Tongue (tissue), 3 donors: ENCODE measurements at places on chromosomes 1 and 21. TPM values are rescaled to one million over a fixed set of nuclear protein-coding genes. Genes with fewer than 3 reads are reported as not detected.
A peak's percentile ranks its signal among the peaks of the same experiment; 100 is the strongest.

- DNase-seq: peak; percentile 40
Observed at GRCh38 chr1:226676381-226676780, 62.7 kb downstream of the ITPKB start.

The ADORA1 gene
- total RNA-seq: 1.8 TPM

DNA sequence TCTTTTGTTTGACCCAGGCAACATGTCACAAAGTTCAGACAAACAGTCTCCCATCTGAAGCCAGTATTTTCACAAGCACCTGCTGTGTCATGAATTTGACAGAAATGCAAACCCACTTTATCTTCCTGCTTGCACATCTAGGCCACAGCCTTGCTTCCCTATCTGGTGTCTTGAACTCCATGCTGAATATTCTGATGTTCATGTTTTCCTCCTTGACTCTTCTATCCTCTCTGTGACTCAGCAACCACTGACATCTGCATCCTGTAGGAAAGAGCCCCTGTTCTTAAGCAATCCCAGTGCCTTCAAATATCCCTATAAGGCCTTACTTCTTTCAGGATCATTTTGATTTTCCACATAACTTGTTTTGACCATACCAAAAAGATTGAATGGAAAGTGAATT is 6.5 kb downstream of the CD55 start:
- no peak for DNase-seq

The NBPF9 gene
- total RNA-seq: 14.6 TPM

The AQP10 gene
- not detected for total RNA-seq

The PADI2 gene
- 291 TPM for total RNA-seq

DNA sequence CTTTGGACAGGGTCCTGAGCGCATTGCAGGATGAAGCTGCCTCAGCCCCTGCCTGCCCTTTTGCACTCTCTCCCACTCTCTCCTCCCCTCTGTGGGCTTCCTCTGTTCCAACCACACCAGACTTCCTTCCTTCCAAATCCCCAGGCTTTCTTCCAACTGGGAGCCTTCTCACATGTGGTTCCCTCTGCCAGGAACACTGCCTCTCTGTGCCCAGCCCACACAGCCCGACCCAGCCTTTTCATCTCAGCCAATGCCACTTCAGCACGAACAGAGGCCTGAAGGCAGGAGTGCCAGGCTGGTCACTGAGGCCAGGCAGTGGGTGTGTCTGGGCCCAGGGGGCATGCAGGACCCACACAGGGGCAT is 5.9 kb downstream of the SELENON start:
- peak; percentile 63 for DNase-seq

DNA sequence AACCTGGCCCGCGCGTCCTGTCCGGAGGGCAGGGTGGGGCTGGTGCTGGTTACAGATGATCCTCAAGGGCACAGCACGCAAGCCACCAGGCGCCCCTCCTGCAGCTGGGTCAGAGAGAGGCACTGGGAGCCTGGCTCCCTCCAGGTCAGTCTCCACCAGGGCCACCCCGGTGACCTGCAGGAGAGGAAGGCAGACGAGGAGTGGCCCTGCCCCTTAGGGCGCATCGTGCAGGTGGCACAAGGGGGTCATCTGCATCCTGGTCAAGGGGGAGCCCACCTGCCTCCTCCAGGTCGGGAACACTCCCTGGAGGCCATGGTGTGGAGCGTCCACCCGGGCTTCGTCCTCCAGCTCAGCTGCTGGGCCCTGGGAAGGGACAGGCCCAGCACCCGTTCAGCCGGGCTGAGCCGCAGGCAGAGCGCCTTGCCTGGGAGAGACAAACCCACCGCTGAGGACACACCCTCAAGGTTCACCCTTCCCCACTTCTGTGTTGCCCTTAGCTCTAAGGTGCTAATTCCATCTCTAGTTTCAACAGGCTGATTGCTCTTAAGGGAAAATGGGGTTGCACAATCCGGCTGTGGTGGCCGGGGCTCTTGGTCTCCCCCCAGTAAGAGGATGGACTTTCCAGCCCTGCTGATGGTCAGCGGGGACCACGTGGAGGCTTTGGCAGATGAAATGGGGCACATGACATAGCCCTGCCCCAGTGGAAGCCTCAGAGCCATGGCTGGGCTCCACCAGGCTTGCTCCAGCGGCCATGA is 63.2 kb downstream of the SIK1 start:
- no peak for DNase-seq

The MTARC1 gene
- total RNA-seq: 5.1 TPM

- no peak for DNase-seq
Observed at GRCh38 chr1:46643368-46643775, 24.8 kb downstream of the ATPAF1 start.

DNA sequence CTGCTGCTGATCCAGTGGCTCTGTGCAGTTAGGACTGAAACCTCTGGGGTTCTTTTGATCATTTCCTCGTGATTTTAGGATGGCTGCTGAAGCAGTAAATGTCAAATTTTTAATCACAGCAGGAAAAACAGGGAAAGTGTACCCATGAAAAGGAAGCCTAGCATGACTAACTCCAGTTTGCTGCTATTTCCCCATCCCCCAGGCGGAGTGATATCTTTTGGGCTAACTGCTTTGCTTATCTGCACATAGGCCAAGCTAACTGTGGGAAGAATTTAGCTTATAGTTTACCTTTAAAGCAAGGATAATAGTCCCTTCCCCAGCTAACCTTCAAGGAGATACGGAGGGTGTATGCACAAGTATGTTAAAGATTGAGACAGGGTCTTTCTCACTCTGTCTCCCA is 149.8 kb upstream of the TNR start:
- no peak for DNase-seq

DNA sequence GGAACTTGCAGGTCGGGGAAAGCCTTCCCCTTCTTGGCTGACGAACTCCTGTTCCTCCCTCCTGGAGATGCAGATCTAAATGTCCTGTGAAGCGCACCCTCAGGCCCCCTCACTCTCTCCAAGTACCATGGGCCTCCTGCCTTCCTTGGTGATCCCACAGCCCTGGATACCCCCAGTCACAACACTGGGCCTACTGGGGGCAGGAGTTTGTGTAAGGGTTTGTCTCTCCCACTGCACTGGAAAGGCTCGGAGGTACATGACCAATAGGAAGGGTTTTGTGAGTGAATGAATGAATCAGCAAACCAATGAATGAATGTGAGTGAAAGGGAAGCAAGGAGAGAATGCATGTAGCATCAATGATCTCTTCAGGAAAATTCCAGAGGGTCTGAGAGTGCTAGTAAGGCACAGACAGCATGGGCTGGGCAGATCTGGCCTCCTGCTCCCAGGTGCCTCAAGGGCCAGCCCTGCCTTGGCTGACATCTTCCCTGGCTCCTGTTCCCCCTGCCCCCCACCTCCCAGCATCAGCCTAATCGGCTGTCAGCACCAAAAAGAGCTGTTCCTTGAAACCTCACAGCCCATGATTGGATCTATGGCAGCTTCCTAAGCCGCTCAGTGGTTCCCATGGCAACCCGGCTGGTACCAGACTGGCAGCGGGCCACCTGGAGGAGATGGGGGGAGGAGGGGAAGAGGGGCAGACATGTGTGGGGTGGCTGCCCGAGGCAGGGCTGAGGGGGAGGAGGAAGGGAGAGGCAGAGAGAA is 95.8 kb downstream of the VWA5B1 start:
- no peak for DNase-seq

The EDN2 gene
- 5.1 TPM for total RNA-seq

- DNase-seq: no peak
Observed at GRCh38 chr1:220484135-220484534, 43.8 kb upstream of the MARK1 start.

The HSD11B1 gene
- 1.1 TPM for total RNA-seq

DNA sequence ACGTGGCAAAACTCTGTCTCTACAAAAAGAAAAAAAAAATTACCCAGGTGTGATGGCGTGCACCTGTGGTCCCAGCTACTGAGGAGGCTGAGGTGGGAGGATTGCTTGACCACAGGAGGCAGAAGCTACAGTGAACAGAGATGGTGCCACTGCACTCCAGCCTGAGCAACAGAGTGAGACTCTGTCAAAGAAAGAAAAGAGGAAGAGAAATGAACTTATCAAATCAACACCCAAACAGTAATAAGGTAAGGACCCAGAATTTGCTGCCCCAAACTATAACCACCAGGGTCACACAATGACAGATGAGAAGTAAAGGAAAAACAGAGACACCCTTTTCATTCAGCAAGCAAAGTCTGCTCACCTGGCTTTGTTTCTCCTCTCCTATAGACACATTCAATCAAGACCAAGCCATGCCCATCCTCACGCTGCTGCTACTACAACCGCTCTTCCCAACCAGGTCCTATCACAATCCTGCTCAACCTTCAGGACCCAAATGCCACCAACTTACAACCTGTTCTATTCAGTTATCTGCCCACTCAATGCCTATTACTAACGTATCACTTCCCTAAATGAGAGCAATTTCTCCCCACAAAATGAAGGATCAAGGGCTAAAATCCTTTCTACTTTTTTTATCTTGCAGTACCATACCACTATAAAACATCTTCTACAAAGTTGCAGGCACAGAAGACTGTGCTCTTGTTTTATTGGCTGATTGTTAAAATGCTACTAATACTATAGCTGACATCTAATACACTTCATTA is 183.5 kb downstream of the RERE start:
- DNase-seq: no peak

DNA sequence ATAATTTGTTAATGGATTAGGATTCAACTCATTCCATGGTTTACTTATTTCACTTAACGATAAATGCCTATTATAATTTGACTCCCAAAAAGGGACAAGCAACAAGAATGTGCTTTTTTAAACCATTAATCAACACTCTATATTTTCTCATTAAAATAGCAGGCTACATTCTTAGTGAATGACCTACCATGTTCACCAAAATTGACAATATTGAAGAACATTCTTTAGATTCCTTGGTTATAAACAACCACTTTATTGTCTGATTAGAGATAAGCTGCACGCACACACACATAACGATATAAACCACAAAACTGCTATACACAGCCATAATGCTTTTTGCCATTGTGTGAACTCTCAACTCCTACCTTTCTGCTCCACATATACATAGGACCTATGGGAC is 75.4 kb upstream of the LRRC7 start:
- DNase-seq: no peak

- DNase-seq: no peak
Observed at GRCh38 chr1:67753776-67754525, 69.0 kb downstream of the GADD45A start.

DNA sequence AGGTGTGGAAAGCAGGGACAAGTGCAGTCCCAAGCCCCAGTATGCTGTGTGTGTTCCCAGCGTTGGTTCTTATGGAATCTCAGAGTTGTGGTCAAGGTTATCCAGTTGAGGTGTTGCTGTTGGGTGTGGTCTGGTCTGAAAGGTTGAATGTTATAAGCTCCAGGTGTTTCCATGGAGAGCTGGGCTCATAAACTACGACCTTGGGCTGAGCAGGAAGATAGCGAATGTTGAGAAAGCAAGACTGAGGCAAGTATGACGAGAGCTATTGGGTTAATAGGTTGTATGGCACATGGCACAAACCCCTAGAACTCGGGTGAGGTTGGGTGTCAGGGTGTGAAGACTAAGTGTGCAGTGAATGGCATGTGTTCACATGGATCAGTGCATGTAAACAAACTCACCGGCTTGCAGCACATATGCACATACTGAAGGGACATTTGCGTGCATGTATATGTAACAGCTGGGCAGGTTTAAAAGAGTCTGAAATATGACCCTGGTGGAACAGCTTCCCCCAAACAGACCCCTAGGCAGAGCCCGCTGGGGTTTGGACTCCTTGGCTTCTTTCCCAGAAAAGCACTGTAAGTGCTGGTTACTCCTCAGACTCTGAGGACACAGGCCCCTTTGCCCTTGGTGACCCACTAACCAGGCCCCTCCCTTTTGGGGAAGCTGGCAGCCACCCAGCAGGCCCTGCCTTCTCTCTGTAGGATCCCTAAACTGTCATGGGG is 117.5 kb downstream of the NAV1 start:
- peak; percentile 94 for DNase-seq

DNA sequence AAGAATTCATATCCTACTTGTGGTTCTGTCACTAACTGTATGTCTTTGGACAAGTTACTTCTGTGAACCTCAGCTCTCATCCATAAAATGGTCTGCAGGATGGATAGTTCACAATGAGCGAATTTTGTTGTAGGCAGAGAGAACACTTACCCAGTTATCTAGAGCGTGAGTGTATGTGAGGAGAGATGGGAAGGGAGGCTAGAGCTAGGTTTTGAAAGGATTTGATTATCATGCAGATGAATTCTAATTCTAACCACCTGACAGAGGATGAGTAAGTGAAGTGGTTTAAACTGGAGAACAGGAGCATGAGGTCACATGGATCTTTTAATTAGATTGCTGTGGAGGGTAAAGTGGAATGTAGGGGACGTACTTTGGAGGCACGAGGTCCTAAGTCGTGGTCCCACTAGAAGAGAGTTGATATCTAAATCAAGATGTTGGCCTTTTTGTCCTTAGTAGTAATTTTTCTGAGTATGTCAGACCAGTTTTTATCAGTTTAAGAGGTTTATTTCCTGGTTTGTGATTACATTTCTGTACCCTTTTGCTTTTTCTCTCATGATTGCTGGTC is 5.0 kb downstream of the SUCO start:
- DNase-seq: no peak

The TNFSF4 gene
- total RNA-seq: 1.9 TPM

DNA sequence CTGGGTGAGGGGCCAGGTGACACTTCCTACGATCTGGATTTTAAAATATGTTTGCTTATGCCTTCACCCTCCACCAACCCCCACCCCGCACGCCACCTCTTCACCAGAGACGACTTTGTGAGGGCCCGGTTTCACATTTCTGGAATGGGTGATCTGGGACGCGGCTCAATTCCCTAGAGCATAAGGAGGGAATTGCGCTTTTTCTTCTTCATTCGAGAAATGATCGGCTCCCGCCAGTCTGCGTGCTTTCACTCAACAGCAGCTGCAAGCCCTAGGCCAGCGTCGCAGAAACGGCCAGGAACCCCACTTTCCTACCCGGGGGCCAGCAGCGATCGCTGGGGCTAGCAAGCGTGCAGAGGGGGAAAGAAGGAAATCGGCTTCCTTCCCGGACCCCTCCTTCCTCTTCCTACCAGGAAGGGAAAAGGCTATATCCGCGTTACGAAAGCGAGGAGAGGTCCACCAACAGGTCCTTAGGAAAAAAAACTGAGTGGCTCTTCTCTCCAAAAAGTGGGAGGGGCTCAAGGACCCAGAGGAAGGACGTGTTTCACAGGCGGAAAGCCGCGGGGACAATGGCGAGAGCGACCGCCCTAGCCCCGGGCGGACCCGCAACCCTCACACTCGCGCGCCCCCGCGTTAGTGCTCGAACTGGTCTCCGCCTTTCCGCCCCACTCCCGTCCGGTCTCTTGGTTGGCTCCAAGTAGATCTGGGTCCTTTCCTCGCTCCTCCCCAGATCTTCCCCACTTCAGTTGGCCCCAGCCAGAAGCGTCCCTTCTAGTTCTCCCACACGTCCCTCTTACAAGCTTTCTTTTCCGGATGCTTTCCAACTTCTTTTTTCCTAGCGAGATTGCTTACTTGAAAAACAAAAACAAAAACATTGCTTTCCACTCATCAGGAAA is 1.1 kb upstream of the ADAMTS1 start:
- peak; percentile 93 for DNase-seq

The TNFRSF4 gene
- total RNA-seq: 2.9 TPM
